ENCODE measurements at places on chromosomes 4 and X. TPM values are rescaled to one million over a fixed set of nuclear protein-coding genes. Genes with fewer than 3 reads are reported as not detected.

Gene EDNRA
- 0.12 TPM for total RNA-seq

Gene GAGE12J
- total RNA-seq, result not detected

Gene METTL14
- total RNA-seq, result 67.0 TPM

DNA sequence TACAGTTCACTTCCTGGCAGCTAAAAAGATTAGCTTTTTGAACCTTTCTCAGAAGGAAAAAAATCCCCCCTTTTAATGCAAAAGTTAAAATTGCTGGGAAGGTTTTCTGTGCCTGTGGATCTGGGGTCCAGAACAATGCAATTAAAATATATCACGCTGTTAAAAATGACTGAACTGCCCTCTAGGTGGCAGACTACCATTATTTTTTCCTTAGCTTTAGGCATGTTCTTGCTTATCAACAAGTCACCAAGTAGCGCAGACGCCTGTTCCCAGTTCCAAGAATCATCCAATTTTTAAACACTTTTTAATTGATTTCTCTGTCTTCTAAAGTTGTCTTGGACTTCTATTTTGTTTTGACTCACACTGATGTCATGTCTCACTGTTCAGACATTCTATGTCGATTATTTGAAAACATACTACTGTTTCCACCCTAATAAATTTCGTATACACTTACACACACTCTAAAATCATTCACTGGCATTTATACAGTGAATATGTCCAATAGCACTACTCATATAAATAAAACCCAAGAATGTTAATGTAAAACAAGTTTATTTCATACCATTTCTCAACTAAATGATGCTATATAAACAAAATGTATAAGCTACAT lies 661.6 kb downstream of the RAPGEF2 start:
- DNase-seq, result no peak

- no peak for DNase-seq
Measured at GRCh38 chr4:162797108-162797507, 369.6 kb downstream of the NAF1 start.

DNA sequence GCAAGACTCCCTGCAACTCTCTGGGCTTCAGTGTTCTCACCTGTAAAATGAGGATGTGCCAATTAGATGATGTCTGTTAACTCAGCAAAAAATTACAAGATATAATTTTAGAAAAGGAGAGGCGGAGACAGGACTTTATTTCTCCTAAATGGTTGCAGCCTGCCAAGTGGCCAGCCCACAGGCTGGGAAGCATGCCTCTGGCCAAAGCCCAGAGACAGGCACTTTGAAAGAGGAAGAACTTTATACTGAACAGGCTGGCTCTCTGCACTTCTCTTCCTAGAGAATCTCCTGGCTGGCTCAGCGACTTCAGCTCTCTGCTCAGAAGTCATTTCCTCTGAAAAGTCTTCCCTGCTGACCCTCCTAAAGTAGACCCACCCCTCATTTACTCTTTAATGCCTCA lies 3.7 kb downstream of the PRDM5 start:
- no peak for DNase-seq

- DNase-seq, result no peak
Measured at GRCh38 chr4:184255361-184255760, 37.7 kb upstream of the ENPP6 start.
